ENCODE measurements at places on chromosomes 5 and 9.

GRCh38 chr5:38874948-38875456, 29.2 kb downstream of the OSMR start:
- DNase-seq, result no peak

DNA sequence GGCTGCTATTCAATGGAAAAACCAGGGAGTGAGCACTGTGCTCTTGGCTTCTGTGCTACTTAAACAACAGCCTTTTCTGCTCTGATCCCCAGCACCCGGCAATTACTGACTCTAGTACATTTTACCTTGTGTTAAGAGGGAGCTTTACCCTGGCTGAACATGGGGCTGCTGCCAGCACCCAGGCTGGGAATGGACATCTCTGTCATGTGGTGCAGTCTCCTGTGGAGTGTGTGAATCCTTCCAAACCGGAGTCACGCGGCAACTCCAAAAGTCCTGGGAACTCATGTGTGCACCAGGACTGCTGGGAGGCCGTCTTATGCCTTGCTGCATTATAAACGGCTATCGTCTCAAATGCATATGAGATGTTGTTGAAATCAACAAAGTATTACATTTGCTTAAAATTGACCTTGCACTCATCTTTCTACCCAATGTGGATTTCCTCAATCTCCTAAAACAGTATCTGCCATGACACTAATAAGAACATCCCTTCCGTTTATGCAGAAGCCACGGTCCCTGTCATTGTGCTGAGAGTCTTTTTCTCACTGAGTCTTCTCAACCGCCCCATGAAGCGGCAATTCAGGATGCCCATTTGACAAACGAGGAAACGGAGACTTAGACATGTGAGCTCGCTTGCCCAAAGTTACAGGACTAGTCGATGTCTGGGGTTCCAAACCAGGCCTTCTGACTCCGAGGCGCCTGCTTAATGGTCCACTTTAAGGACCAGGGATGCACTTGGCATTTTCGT, 884 bp upstream of the GSN start:
- DNase-seq, result no peak

- no peak for DNase-seq
These were observed 9.6 kb downstream of the ROPN1L start for GRCh38 chr5:10451137-10451824.

DNA sequence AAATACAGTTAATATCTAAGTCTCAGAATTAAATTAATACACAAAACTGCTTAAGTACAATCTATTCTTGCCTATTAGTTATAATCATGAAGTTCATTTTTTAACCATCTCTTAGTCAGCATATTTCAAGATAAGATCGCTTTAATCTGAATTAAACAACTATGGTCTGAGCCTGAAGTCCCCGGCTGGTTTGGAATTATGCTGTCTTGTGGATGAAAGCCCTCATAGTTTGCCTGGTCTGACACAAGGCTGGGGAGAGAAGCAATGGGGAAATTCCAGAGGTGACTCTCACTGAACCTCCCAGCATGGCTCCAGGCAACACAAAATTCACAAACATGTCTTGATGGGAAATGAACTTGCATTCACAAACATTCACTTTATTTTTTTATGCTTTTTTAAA, 28.0 kb upstream of the GRAMD2B start:
- DNase-seq, result no peak

GRCh38 chr9:107710546-107710945, 221.0 kb upstream of the KLF4 start:
- DNase-seq, result no peak

GRCh38 chr5:73114044-73114688, 6.2 kb upstream of the TMEM171 start:
- DNase-seq, result no peak

- DNase-seq, result no peak
These were observed 602 bp downstream of the CCNI2 start for GRCh38 chr5:132747616-132748440.

DNA sequence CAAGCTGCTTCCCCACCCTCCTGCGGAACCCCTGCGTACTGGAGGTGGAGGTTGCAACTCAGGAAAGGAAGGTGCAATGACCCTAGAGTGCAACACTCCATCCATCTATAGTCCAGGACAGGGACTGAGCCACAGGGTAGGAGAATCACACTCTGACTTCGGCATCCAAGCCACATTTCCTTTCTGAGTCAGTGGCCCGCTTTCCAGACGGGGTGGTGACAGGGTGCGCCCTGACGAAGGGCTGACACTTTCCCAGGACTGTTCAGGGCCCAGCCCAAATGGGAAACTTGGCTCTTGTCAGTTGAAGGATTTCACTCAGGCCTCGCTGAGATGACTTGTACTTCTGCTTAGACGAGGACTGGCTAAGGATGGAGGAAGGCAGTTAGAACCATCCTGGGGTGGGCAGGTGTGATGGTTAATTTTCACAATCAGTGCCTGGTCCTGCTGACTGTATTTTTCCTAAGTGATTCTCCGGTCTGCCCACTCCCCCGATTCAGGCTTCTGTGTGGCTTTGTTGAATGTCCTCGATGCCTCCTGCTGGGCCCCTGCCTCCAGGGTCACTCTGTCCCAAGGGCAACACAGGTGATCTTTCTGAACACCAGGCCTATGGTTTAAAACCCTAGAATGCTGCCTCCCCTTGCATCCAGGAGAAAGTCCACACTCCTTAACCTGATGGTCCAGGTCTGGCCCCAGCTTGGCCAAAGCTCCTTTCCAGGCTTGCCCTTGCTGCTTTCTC, 228.1 kb downstream of the FSTL4 start:
- no peak for DNase-seq

DNA sequence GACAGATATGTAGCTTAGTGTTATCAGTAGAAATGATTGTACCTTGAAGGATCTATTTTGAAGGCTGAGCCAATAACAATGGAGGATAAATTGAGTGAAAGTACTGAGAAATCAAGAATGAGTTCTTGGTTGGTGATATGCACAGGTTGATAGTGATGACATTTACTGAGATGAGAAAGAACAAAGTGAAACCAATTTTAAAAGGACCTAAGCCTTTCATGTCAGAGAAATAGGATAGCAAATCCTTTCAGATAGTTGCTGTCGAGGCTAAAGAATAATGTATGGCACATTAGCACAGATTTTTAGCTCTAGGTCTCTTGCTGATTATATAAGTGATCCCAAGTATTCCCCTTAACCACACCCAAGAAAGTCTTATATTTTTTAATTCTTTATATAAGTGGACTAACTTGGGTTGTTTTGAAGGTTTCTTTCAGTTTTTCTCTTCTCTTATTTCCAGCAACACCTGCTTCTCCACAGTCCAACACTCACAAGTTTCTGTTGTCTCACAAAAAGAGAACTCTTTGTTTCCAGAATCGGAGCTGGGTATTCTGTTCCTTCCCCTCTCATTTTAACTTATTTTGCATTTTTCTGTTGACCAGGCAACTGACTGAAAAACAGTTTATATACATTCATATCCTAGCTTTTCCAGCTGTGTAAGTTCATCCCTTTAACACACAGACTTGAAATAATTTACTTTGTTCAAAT, 286.9 kb upstream of the ATP10B start:
- DNase-seq, result no peak

- no peak for DNase-seq
These were observed 40.6 kb downstream of the FREM1 start for GRCh38 chr9:14869671-14870070.

DNA sequence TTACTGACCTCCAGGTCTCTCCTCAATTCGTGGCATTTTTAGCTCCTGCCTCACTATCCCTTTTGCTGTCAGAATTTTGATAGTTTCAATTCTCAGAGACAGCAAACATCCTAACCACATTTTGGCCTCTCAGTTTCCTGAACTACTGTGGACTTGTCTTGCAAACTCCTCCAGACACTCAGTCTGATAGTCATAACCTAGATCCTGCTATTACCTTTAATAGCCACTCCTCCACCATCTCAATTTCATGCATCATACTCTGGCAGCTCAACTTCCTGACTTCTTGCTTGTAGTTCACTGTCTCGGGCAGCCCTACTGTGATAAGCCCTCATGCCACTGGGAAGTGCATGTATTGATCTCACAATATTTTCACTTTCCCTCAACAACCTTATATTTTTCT, 481.8 kb upstream of the CDH18 start:
- DNase-seq, result no peak

DNA sequence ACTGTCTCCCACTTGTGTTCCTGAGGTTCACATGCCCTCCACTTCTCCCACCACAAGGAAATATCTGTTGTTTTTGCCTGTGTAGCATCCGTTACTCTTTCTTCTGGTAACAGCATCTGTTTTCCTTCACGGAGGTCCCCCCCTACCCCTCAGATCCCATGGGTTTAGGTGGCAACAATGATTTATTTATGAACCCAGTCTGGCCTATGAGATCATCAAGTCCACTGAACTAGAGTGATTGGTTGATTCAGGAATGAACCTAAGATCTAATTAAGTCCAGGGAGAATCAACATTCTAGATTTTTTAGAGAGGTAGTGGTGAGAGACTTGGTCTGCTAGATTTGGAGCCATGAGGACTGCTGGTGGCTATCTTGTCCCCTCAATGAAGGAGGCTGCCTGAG, 166.8 kb downstream of the NR3C1 start:
- no peak for DNase-seq

DNA sequence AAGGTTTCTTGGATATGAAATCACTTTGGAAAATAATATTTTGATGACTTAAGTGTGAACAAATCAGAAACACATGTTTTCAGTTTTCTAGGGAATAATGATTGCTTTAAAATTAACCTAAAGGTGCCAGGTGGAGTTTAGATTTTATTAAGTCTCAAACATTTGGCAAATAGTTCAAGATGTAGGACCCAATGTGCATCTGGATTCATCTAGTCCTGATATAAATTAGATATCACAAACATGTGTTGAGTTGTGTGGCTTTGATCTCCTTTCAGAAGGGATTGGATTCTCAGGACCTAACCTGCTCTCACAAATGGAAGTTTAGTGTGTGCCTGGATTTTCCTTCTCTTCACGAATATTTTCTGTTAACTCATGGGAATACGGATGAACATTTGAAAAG, 291.4 kb upstream of the ISL1 start:
- DNase-seq, result no peak

- DNase-seq, result no peak
These were observed 40.7 kb upstream of the CACNA1B start for GRCh38 chr9:137836831-137837241.

DNA sequence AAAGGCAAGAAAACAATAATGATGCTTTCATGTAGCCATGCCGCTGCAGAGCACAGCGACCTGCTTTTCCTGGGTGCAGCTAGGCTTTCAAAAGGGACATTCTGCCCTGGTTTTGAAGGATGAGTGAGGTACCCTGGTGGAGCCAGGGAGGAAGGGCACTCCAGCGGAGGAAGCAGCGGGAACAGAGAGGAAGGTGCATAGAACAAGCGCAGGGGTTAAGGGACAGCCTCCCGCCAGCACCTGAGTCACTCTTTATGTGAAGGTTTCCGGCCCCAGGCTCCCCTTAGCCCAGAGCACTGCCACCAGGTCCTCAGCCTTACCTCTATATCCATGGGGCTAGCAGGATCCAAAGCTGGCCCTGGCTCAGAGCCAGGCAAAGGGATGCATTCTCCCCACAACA, 221.1 kb downstream of the CDK5RAP2 start:
- DNase-seq, result no peak

- no peak for DNase-seq
These were observed 19.1 kb downstream of the NDST1 start for GRCh38 chr5:150527038-150527437.

- no peak for DNase-seq
These were observed 1.3 kb downstream of the CDX1 start for GRCh38 chr5:150167908-150168307.

All from DMS79 (cell line).